Panc1 (cell line): ENCODE measurements at places on chromosomes 12 and 14. TPM values are rescaled to one million over a fixed set of nuclear protein-coding genes. Genes with fewer than 3 reads are reported as not detected.

DNA sequence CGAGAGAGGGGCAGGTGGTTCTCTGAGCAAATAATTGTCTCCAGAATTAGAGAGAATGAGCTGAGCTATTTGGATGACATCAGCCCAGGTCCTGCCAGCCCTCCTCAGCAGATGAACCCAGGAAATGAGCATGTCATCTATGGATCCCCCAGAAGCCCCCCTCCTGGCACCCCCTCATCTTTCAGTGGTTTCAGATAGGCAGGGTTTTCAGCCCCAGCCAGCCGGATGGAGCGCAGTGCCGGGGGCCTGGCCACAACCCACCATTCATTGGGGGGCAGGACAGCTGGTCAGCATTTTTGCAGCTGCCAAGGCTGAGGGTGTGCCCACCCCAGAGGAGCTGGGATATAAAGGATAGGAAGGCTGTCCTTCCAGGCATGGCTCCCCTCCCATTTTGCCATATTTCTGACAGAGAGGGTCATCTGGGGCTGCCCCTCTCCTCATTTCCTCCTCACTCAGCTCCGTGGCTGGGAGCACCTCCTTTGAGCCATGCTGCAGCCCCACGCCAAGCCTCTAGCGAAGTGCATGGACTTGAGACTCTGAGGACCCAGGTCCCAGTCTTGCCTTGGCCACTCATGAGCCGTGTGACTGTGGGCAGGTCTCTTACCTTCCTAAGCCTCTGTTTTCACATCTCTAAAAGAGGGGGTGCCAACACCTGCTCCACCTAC, 6.0 kb upstream of the KRT71 start:
- no peak overlapping the region for H3K27ac ChIP-seq
- peaks cover 18% of the 10 kb centered on the region for H3K27me3 ChIP-seq
- no peak for DNase-seq
- no peak overlapping the region for H3K4me3 ChIP-seq

DNA sequence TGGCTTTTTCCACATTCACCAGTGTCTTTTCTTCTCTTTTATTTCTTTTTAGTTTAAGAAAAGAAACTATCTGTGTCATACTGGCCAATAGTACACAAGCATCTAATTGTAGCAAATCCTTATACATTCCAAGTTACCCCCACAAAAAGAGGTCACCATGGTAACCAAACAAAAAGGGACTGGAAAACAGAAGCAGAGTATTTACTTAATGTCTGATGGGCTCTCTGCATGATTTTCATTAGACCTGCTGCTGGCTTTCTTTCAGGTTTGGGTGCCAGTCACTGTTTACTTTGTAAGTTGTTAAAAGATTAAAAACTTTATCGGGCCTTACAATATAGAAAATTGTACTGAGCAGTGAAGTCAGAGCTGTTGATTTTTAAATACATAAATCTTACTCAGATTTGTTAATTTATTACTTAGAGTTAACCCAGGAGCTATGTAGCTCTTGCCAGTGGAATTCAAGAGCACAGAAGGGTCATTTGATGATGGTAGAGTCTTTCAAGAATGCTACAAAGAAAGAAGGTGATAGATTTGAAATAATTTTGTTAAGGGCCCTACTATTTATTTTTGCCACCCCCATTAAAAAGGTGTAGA, 123.9 kb downstream of the BRMS1L start:
- no peak overlapping the region for H3K27ac ChIP-seq
- H3K4me1 ChIP-seq: no peaks in the 10 kb centered on the region
- no peak overlapping the region for H3K4me3 ChIP-seq
- H3K27me3 ChIP-seq: peaks cover 3% of the 10 kb centered on the region; the same call in 1 of the 2 replicates

DNA sequence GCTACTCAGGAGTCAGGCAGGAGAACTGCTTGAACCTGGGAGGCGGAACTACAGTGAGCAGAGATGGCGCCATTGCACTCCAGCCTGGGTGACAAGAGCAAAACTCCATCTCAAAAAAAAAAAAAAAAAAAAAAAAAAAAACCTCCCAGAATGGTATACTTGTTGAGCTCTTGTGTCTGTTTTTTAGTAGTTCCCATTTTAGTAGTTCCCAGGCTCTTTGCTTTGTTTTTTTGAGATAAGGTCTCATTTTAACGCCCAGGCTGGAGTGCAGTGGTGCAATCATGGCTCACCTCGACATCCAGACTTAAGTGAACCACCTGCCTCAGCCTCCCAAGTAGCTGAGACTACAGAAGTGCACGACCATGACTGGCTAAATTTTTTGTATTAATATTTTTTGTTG, 13.4 kb downstream of the ATXN2 start:
- H3K4me1 ChIP-seq: peaks cover 6% of the 10 kb centered on the region; the same call in 1 of the 2 replicates
- no peaks in the 10 kb centered on the region for H3K36me3 ChIP-seq
- H3K27ac ChIP-seq: no peak overlapping the region
- no peak overlapping the region for H3K4me3 ChIP-seq
- no peaks in the 10 kb centered on the region for H3K27me3 ChIP-seq
- DNase-seq: no peak

DNA sequence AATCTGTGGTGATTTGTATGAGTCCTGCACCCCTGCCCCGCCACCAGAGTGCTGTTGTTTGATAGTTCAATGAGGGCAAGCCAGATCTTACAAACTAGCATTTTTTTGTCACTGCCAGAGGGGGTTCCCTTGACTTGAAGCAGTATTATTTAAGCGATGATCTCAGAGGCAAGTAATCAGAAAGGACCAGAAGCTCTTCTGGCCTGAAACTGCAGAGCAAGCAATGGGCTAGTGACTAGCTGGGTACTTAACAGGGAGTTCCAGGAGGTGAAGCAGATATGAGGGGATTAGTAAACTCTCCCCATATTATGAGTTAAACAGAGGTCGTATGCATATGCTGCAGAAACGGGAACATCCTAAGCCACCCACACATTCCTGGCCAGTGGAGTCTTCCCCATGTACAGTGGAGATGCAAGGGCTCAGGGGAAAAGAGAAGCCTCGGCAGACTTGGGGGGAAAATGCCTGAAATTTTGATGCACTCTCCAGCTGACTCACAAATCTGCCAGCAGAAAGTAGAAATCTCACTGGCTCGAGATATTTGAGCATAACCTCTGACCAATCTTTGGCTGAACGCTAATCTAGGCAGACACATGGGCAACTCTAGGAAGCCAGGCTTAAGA, 8.3 kb upstream of the CRACR2A start:
- no peak overlapping the region for H3K27ac ChIP-seq
- no peaks in the 10 kb centered on the region for H3K27me3 ChIP-seq
- H3K4me1 ChIP-seq: no peaks in the 10 kb centered on the region
- no peaks in the 10 kb centered on the region for H3K36me3 ChIP-seq
- DNase-seq: no peak

DNA sequence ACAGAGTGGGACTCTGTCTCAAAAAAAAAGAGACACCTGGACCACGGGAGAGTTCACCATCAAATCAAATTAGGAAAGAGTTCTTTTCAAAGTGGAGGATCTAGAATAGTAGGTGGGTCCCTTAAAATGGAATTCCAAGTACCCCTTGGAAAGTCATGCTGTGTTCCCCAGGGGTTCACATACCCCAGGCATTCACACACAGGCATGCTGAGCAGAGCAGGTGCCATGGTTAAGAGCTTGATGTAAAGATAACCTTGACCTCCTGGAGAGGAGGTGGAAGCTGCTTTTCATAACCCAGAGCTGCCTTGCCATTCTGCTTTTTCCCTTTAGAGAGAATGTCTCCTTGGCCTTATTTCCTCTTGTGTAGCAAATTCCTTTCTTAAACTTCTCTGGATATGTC, 14.2 kb upstream of the SRSF5 start:
- no peak for DNase-seq
- no peak overlapping the region for H3K4me3 ChIP-seq
- no peak overlapping the region for H3K27ac ChIP-seq
- H3K4me1 ChIP-seq: no peaks in the 10 kb centered on the region

GRCh38 chr14:52304248-52304904, 9.7 kb upstream of the PTGER2 start:
- no peaks in the 10 kb centered on the region for H3K4me1 ChIP-seq
- H3K4me3 ChIP-seq: no peak overlapping the region
- no peaks in the 10 kb centered on the region for H3K36me3 ChIP-seq

- H3K4me3 ChIP-seq: no peak overlapping the region
- no peaks in the 10 kb centered on the region for H3K36me3 ChIP-seq
- DNase-seq: no peak
- no peaks in the 10 kb centered on the region for H3K4me1 ChIP-seq
- no peaks in the 10 kb centered on the region for H3K27me3 ChIP-seq
These were observed 147.3 kb downstream of the TSPAN9 start for GRCh38 chr12:3224530-3224903.

- no peaks in the 10 kb centered on the region for H3K27me3 ChIP-seq
- DNase-seq: no peak
- peaks cover 93% of the 10 kb centered on the region for H3K4me1 ChIP-seq
- H3K4me3 ChIP-seq: no peak overlapping the region
- H3K36me3 ChIP-seq: no peaks in the 10 kb centered on the region; the same call in 1 of the 2 replicates
These were observed 7.8 kb downstream of the BHLHE41 start for GRCh38 chr12:26116829-26117715.

DNA sequence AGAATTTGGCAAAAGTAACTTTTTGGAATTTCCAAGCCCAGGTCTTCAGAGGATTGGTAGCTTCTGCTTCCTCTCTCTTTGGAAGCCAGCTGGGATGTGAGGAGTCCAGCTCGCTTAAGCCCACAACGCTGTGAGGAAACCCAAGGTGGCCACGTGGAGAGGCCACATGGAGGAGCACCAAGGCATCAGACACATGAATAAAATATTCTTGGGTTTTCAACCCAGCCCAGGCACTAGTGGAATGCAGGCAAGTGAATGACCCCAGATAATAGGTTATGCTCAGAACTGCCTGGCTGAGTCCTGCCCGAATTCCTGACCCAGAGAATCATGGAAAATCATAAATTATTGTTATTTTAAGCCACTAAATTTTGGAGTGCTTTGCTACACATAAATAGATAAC, 119.7 kb upstream of the PARP11 start:
- DNase-seq: no peak
- no peak overlapping the region for H3K4me3 ChIP-seq
- no peaks in the 10 kb centered on the region for H3K4me1 ChIP-seq
- H3K27me3 ChIP-seq: no peaks in the 10 kb centered on the region; the same call in 1 of the 2 replicates

Gene SERPINA9
- not detected for total RNA-seq

Gene GRIP1
- total RNA-seq: 9.2 TPM

Gene INTS13
- total RNA-seq: 55.9 TPM

Gene SLCO1C1
- total RNA-seq: not detected

Gene VRTN
- not detected for total RNA-seq
